ENCODE measurements at places on chromosomes 1 and 21.

GRCh38 chr1:67696708-67697107, 11.7 kb downstream of the GADD45A start:
- DNase-seq = no peak

DNA sequence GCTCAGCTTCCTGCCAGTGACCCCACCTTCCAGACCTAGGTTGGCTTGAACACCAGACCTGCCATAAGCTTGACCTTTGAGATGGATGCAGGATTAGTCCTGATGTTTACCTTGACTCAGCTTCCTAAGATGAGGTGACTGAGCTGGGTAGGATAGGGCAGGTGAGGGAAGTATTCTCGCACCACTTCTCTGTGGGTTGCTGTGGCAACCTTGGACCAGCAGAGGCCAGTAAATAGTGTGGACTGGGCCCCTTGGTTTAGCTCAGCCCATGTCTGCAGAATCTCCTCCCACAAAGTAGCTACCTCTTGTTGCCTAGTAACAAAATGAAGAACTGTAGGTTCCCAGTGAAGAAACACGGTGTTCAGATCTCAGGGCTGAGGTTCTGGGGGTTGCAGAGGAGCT, 8.4 kb downstream of the RPS6KA1 start:
- no peak for DNase-seq

- DNase-seq = no peak
Observed at GRCh38 chr1:17350083-17350482, 21.9 kb upstream of the PADI6 start.

- no peak for DNase-seq
Observed at GRCh38 chr1:60265560-60266535, 192.3 kb upstream of the C1orf87 start.

- no peak for DNase-seq
Observed at GRCh38 chr1:160204526-160205241, 500 bp upstream of the PEA15 start.

GRCh38 chr1:25651824-25652741, 35.5 kb downstream of the MAN1C1 start:
- DNase-seq = peak; percentile 37

- no peak for DNase-seq
Observed at GRCh38 chr1:24972221-24972914, 42.3 kb upstream of the RUNX3 start.

DNA sequence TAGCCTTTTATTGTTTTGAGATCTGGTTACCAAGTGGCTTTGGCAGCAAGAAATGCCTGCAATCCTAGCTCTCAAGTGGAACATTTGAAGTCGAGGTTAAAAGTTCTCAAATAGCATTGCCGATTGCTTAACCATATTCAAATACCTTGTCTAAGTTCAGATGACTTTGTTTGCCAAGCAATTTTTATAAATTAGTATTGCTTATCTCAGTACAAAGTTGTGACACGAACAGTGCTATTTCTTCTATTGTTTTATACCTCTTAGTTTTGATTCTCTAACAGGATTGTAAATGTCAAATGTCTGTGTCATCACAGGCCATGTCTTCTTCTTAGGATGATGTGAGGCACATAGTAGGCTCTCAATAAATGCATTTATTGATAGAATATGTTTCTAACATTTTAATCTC, 633.3 kb downstream of the PTPRC start:
- DNase-seq = no peak

DNA sequence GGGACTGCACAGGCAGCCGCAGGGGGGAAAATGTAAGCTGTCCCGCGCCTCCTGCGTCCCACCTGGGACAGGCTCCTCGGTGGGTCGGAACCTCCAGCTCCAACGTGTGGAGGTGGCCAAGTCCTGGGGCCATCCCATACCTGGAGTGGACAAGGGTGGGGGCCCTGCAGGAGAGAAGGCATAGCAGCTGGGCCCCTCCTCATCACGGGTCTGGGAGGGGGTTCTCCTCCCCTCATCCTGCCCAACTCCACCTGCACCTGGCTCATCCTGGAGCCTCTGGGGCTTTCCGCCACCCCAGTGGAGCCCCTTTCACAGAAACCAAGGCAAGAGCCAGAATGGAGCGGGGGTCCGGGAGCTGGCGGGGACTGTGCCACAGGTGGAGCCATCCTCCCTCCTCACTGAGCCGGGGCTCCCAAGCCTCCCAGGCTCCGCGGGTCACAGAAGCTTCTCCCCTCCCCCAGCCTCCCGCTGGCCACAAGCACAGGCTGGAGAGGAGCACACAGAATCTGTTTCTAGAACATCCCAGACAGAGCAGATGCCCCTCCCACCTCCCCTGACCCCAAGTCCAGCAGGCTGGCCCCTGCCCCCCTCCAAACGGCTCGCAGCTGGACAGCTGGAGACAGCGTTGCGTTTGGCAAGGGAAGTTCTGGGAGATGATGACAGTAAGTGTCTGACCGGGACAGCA, 65.8 kb downstream of the MEGF6 start:
- no peak for DNase-seq

DNA sequence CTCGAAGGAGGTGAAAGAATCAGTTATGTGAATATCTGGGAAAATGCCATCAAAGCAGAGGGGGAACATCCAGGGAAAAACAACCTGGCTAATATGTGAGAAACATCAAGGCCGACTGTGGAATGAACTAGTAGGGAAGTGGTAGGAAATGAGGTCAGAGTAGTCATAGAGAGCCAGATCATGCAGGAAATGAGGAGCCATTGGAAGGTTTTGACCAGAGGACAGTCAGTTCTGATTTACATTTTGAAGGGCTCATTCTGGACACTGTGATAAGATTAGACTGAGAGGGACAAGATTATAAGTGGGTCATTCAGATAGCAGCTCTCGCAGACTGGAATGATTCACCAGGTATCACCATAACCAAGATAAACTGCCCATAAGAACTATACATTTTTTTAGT, 63.7 kb downstream of the SYT14 start:
- DNase-seq = no peak

- DNase-seq = no peak
Observed at GRCh38 chr1:46394872-46395465, 852 bp downstream of the FAAH start.

GRCh38 chr1:111463029-111463683, 10.6 kb upstream of the C1orf162 start:
- DNase-seq = no peak

- no peak for DNase-seq
Observed at GRCh38 chr1:174768949-174769348, 230.8 kb upstream of the CACYBP start.

- no peak for DNase-seq
Observed at GRCh38 chr1:54791880-54792522, 9.1 kb downstream of the TTC22 start.

- DNase-seq = no peak
Observed at GRCh38 chr1:28282426-28283407, 23.4 kb downstream of the SESN2 start.

DNA sequence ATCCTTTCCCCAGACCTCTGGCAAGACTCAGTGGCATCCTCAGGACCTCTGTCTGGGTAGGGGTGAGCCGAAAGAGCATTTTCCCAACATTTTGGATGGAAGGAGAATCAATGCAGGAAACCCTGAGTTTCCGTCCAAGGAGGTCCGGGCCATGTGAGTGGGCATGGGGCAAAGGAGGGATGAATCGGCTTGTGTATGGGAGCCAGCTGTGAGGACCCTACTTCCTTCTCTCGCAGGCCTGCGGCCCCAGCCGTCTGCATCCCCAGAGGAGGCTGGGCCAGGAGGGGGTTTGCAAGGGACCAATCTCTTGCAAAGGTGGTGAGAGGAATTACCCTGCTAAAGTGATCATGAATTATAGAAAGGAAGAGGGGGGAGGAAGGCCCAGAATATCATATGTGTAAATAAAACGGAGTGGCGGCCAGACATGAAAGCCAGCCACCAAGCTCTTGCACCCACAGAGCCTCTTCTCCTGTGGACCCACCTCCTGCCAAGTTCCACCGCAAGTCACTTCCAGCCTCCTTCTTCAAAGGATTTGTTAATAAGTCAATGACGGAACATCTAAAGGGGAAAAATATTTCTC, 48.2 kb upstream of the POU3F1 start:
- no peak for DNase-seq

DNA sequence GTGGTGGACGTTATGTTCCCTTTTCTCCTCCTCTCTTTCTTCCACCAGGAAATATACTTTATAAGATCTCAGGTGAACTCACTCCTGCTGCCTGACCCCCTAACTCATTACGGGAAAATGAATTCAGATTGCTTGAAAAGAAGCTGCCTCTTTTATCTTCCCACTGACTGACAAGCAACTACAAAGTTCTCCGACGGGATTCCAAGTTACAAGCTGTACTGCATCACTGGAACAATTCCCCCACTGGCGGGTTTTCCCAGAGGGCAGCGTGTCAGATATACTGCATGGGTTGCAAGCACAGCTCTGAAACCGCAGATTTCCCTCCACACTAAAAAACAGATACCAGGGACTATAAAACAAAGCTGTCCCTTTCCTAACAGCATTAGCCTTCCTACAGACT, 390.6 kb downstream of the KCTD3 start:
- no peak for DNase-seq

- DNase-seq = no peak
Observed at GRCh38 chr1:158053276-158053675, 59.8 kb downstream of the KIRREL1 start.
